ENCODE measurements at places on chromosomes 12 and 14. TPM values are rescaled to one million over a fixed set of nuclear protein-coding genes. Genes with fewer than 3 reads are reported as not detected.

DNA sequence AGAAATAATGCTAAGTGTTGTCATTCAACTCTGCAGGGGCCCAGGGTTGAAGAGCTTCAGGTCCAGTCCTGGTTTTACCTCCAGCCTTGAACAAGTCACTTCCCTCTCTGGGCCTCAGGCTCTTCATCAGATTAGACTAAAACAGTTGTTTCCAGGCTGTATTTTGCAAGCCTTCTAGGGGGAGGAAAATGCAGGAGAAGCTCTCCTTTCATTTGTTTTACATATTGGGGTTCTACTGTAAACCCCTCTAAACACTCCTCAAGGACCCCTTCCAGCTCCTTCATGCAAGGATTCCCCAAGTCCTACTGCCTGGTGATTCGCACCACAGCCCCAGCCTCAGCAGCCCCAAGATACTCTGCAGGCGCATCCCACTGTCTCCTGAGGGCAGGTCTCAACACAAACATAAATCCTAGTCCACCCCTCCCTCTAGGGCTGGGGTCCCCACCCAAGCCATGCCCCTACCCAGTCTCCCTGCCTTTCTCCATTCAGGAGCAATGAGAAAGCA lies 2.7 kb downstream of the SDR9C7 start:
- no peaks in the 10 kb centered on the region for H3K36me3 ChIP-seq
- H3K27me3 ChIP-seq, result 0 out of 2 replicates have a peak, but pooled peaks cover 8% of the 10 kb centered on the region
- H3K27ac ChIP-seq, result no peak overlapping the region
- H3K4me3 ChIP-seq, result no peak overlapping the region

DNA sequence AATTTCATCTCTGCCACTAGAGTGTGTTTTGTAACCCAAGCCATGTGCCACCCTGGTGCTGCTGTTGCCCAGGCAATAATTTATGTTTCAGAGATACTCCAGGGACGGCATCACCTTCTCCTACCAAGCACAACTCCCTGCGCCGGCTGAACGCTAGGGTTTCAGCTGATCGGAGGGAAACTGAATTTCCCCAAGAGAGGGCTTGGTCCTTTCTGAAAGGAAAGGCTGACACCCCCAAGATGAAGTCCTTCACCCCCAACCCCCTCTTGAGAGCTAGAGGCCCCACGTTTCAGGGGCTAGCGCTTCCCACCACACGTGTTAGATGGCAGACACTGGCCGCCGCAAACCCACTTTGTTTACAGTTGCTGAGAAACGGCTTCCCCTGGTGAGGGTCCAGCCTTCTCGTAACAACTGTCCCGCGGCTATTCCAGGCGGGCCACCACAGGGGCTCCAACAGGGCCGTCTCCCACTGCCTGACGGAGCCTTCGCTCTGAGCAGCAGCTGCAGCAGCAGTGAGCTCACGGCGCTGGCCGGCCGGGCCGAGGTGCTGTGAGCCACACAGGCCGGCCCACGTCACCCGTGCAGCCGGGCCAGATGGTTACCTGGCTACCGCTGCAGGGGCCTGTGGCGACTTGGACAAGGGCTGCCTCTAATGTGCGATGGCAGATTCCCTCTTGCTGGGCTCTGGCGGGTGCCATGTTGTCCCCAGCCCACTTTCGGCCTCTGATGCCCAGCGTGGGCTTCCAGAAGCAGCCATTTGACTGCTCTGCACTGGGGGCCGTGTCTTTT lies 66.4 kb downstream of the TESC start:
- no peaks in the 10 kb centered on the region for H3K36me3 ChIP-seq
- H3K27me3 ChIP-seq, result no peaks in the 10 kb centered on the region
- H3K4me3 ChIP-seq, result no peak overlapping the region
- H3K4me1 ChIP-seq, result no peaks in the 10 kb centered on the region
- H3K27ac ChIP-seq, result no peak overlapping the region

- no peaks in the 10 kb centered on the region for H3K36me3 ChIP-seq
- H3K4me3 ChIP-seq, result no peak overlapping the region
- no peak for DNase-seq
- H3K27ac ChIP-seq, result no peak overlapping the region
Measured at GRCh38 chr12:106743270-106743988, 31.1 kb upstream of the RIC8B start.

GRCh38 chr14:96146131-96146771 lies 58.4 kb upstream of the BDKRB2 start:
- H3K27ac ChIP-seq, result no peak overlapping the region
- H3K4me3 ChIP-seq, result no peak overlapping the region
- no peaks in the 10 kb centered on the region for H3K27me3 ChIP-seq

GPX2 gene
- 196 TPM for total RNA-seq

ADCY4 gene
- 2.0 TPM for total RNA-seq

Measured in PC-9 (cell line).